Gastrocnemius medialis (tissue), 4 donors: ENCODE measurements at places on chromosomes 3 and 15. TPM values are rescaled to one million over a fixed set of nuclear protein-coding genes. Genes with fewer than 3 reads are reported as not detected.

CCR1 gene
- total RNA-seq, result 2.3 TPM

CHRNA7 gene
- total RNA-seq, result 6.5 TPM

SLC9C1 gene
- not detected for total RNA-seq

CELF6 gene
- 0.13 TPM for total RNA-seq

DUOX1 gene
- not detected for total RNA-seq

MESP1 gene
- 6.4 TPM for total RNA-seq

GOLGA6L7 gene
- not detected for total RNA-seq

STRC gene
- total RNA-seq, result not detected

GOLGA8S gene
- 0.20 TPM for total RNA-seq

CLRN1 gene
- not detected for total RNA-seq

CCNB2 gene
- 0.33 TPM for total RNA-seq

CKMT1A gene
- not detected for total RNA-seq

CTXND1 gene
- total RNA-seq, result 0.07 TPM

PLSCR2 gene
- total RNA-seq, result not detected

ILDR1 gene
- not detected for total RNA-seq

ERC2 gene
- total RNA-seq, result not detected

CDHR4 gene
- total RNA-seq, result not detected

HRG gene
- 1.1 TPM for total RNA-seq

SLC2A2 gene
- total RNA-seq, result not detected

MYRIP gene
- 1.9 TPM for total RNA-seq

SPESP1 gene
- total RNA-seq, result 1.3 TPM

HHATL gene
- total RNA-seq, result 86.3 TPM

PAQR9 gene
- 1.0 TPM for total RNA-seq

APOD gene
- 801 TPM for total RNA-seq

GOLGA6D gene
- not detected for total RNA-seq

ACP3 gene
- not detected for total RNA-seq

LMAN1L gene
- total RNA-seq, result not detected

CFAP91 gene
- 0.36 TPM for total RNA-seq
